ENCODE measurements at places on chromosomes 2 and 18.

DNA sequence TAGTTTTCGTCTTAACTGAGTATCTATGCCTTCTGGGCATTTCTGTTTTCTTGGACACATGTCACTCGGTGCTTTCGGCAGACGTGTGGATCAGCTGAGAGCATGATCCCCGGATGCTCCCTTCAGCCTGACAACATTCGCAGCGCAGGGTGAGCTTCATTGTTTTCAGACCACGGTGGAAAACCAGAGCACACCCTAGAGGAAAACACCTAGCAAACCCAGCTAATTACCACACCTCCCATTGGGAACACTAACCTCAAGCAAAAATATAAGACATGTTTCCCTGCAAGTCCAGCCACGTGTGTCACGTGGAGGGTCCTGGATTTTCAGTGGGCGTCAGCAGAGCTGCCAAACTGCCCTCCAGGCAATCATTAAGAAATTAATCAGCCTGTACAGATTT lies 31.0 kb downstream of the ANKRD29 start:
- DNase-seq, result no peak

DNA sequence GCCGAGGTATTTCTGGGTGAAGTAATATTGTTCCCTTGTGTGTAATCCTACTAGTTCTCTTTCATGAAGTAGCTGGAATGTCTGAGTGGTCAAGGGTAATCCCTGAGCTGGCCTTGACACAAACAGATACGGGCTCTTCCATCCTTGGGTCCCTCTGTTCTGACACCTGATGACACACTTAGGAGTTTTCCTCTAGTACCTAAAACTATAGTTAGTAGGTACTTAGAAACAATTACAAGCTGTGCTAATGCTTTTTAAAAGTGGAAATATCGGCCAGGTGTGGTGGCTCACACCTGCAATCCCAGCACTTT lies 59.2 kb upstream of the IL1R1 start:
- no peak for DNase-seq

DNA sequence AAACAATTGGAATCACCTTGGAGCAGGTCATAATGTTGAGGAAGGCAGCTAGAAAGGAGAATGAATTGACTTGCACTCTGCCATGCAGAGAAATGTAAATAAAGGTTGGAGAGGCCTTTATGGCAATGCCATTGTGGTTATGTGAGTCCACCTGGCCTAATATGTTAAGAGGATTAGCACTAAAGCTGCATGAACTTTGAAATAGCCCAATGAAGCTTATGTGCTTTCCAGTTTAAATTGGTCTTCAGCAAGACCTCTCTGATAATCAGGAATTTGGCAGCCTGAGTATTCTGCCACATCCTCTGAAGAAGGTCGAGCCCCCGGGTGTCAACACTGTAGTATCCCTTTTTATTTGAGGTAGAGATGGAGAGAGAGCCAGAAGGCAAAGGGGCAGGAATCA lies 464.9 kb downstream of the CDH2 start:
- DNase-seq, result no peak

- DNase-seq, result peak; percentile 38
Measured at GRCh38 chr18:23689031-23689615, at the start of gene LAMA3. LAMA3 (plus strand) TSS chr18:23689453; CDS start chr18:23689684, 231 bp downstream.

DNA sequence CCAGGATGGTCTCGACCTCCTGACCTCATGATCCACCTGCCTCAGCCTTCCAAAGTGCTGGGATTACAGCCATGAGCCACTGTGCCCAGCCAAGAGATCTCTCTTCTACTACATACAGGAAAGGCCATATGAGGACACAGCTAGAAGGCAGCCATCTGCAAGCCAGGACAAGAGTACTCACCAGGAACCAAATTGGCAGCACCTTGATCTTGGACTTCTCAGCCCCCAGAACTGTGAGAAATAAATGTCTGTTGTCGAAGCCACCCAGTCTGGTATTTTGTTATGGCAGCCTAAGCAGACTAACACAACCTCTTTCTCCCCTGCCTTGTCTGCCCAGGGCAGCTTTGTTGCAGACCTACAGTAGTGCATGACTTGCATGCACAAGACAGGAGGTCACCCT lies 211.3 kb upstream of the HAAO start:
- no peak for DNase-seq

DNA sequence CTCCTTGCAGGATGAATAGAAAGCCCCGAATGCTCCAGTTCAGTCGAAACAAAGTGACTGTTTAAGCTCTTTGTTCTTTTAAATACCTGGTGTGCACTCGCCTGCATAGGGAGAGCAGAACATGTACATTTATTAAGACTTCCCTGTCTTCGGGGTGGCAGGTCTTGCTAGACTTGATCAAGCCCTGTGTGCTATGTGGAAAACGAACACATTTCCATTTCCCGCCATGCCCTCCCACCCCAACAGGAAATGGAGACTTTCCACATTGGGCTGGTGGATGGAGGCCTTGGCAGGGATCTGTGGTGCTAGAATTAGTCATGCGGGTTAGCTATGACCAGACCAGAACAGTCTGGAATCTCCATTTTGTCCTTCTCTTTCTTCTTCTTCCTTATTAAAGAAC lies 321.0 kb upstream of the THSD7B start:
- no peak for DNase-seq

GRCh38 chr2:68809324-68810240 lies 61.6 kb downstream of the BMP10 start:
- no peak for DNase-seq

DNA sequence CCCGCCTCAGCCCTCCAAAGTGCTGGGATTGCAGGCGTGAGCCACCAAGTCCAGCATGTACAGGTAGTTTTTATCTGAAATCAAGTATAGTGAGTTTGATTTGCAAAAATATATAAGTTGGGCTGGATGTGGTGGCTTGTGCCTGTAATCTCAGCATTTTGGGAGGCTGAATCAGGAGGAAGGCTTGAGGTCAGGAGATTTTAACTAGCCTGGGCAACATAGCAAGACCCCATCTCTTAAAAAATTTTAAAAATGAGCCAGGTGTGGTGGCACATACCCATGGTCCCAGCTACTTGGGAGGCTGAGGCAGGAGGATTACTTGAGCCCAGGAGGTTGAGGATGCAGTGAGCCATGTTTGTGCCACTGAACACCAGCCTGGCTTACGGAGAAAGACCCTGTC lies 5.6 kb upstream of the GALM start:
- no peak for DNase-seq

- DNase-seq, result no peak
Measured at GRCh38 chr2:120929829-120930228, 194.2 kb downstream of the GLI2 start.
